Airway epithelial cell (primary cell): ENCODE measurements at places on chromosomes 7 and 10. TPM values are rescaled to one million over a fixed set of nuclear protein-coding genes. Genes with fewer than 3 reads are reported as not detected.

OR2A5 gene
- not detected in 2 replicates for total RNA-seq

ZNF479 gene
- not detected in 2 replicates for total RNA-seq

CACNA2D1 gene
- 0.56 and 0.71 TPM in 2 replicates for total RNA-seq

TMEM229A gene
- not detected in 2 replicates for total RNA-seq

SEMA3C gene
- 107 and 149 TPM in 2 replicates for total RNA-seq

ZNF117 gene
- total RNA-seq = 1.8 and 3.0 TPM in 2 replicates

AKR1C4 gene
- total RNA-seq = not detected in 2 replicates

INSYN2A gene
- total RNA-seq = under 0.01 TPM in 1 of 2 replicates, not detected in the other

TUBB8 gene
- not detected in 2 replicates for total RNA-seq

APBB1IP gene
- total RNA-seq = not detected in 2 replicates

GLI3 gene
- 2.8 and 5.3 TPM in 2 replicates for total RNA-seq

LIPJ gene
- total RNA-seq = not detected in 2 replicates

PITX3 gene
- not detected in 2 replicates for total RNA-seq

FANK1 gene
- total RNA-seq = 6.1 and 10.2 TPM in 2 replicates

PKD2L1 gene
- total RNA-seq = not detected in 2 replicates

MRPS33 gene
- 49.6 and 57.0 TPM in 2 replicates for total RNA-seq

CNNM1 gene
- 0.14 TPM in 1 of 2 replicates, not detected in the other for total RNA-seq

ZMIZ2 gene
- 13.1 and 18.0 TPM in 2 replicates for total RNA-seq

COBL gene
- total RNA-seq = 2.0 and 3.0 TPM in 2 replicates

PPP1R9A gene
- 0.19 and 0.42 TPM in 2 replicates for total RNA-seq

TMEM196 gene
- not detected in 2 replicates for total RNA-seq

ODAD2 gene
- total RNA-seq = not detected in 2 replicates

MUC12 gene
- under 0.01 TPM in 1 of 2 replicates, not detected in the other for total RNA-seq

GRM3 gene
- not detected in 2 replicates for total RNA-seq

SLC26A5 gene
- total RNA-seq = not detected in 2 replicates

SPDYE1 gene
- total RNA-seq = not detected in 2 replicates

ANXA8L1 gene
- 291 and 296 TPM in 2 replicates for total RNA-seq

ATOH7 gene
- total RNA-seq = not detected in 2 replicates

ANLN gene
- total RNA-seq = 90.5 and 116 TPM in 2 replicates

GSAP gene
- 1.5 and 2.3 TPM in 2 replicates for total RNA-seq

CAMK1D gene
- total RNA-seq = 4.8 and 7.1 TPM in 2 replicates

PRSS37 gene
- total RNA-seq = not detected in 2 replicates

NXPH1 gene
- total RNA-seq = not detected in 2 replicates

OR9A2 gene
- total RNA-seq = not detected in 2 replicates

ENTPD1 gene
- total RNA-seq = not detected in 2 replicates

NAT16 gene
- total RNA-seq = not detected in 2 replicates

C10orf71 gene
- total RNA-seq = not detected in 2 replicates

MBL2 gene
- total RNA-seq = not detected in 2 replicates

SDK1 gene
- total RNA-seq = 0.21 and 0.23 TPM in 2 replicates

TM9SF3 gene
- total RNA-seq = 52.1 and 54.7 TPM in 2 replicates

HOXA10 gene
- total RNA-seq = not detected in 2 replicates

WAC gene
- total RNA-seq = 24.6 and 45.0 TPM in 2 replicates

PRR15 gene
- total RNA-seq = 0.35 and 0.51 TPM in 2 replicates

ZNF25 gene
- 3.0 and 3.2 TPM in 2 replicates for total RNA-seq

NCF1 gene
- total RNA-seq = 2.1 and 2.7 TPM in 2 replicates

CTAGE15 gene
- total RNA-seq = 0.51 and 1.6 TPM in 2 replicates

FZD8 gene
- 4.0 and 6.6 TPM in 2 replicates for total RNA-seq

MACC1 gene
- total RNA-seq = 16.3 and 16.7 TPM in 2 replicates

COL17A1 gene
- total RNA-seq = 507 and 607 TPM in 2 replicates

KCP gene
- 0.42 and 0.49 TPM in 2 replicates for total RNA-seq

AFAP1L2 gene
- 8.0 and 14.5 TPM in 2 replicates for total RNA-seq

LIPF gene
- not detected in 2 replicates for total RNA-seq
